GM12864 (cell line): ENCODE measurements at places on chromosomes 1 and 21.

- no peak for DNase-seq
These were observed 1104.9 kb upstream of the TMPRSS15 start for GRCh38 chr21:19508442-19508841.

- DNase-seq: no peak
These were observed 59.5 kb downstream of the TRABD2B start for GRCh38 chr1:47937586-47938254.

- no peak for DNase-seq
These were observed 17.2 kb upstream of the POFUT2 start for GRCh38 chr21:45304945-45305344.

DNA sequence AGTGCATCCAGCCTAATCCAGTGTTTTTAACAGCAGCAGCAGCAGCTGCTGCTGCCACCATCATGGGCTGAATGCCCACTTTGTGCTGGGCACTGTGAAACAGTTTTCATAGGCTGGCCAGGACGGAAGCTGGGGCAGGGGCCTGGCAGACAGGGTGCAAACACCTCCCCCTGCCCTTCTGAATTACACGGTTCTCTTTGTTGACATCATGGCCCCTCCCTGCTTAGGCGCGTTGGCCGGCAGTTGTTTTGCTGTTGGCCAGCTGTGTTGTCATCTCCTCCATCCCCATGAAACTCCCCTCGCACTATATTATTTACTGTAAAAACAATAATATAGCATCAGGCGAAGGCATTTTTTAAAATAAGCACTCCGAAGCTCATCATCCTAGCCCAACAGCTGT lies 33.1 kb downstream of the PTPRU start:
- DNase-seq: no peak

GRCh38 chr1:173050865-173051264 lies at the start of gene TNFSF18:
TNFSF18 (minus strand) TSS chr1:173050941; CDS start chr1:173050896, 45 bp downstream.
- no peak for DNase-seq

GRCh38 chr1:1206966-1207531 lies 657 bp upstream of the TNFRSF18 start:
- DNase-seq: no peak

- DNase-seq: no peak
These were observed 19.4 kb downstream of the KRTAP10-1 start for GRCh38 chr21:44520326-44521300.

- DNase-seq: no peak
These were observed 30.9 kb downstream of the LAMB3 start for GRCh38 chr1:209621286-209621685.

- no peak for DNase-seq
These were observed 1.5 kb upstream of the COX20 start for GRCh38 chr1:244833734-244834542.

- DNase-seq: no peak
These were observed 7.7 kb upstream of the NPHP4 start for GRCh38 chr1:5999711-6000443.

DNA sequence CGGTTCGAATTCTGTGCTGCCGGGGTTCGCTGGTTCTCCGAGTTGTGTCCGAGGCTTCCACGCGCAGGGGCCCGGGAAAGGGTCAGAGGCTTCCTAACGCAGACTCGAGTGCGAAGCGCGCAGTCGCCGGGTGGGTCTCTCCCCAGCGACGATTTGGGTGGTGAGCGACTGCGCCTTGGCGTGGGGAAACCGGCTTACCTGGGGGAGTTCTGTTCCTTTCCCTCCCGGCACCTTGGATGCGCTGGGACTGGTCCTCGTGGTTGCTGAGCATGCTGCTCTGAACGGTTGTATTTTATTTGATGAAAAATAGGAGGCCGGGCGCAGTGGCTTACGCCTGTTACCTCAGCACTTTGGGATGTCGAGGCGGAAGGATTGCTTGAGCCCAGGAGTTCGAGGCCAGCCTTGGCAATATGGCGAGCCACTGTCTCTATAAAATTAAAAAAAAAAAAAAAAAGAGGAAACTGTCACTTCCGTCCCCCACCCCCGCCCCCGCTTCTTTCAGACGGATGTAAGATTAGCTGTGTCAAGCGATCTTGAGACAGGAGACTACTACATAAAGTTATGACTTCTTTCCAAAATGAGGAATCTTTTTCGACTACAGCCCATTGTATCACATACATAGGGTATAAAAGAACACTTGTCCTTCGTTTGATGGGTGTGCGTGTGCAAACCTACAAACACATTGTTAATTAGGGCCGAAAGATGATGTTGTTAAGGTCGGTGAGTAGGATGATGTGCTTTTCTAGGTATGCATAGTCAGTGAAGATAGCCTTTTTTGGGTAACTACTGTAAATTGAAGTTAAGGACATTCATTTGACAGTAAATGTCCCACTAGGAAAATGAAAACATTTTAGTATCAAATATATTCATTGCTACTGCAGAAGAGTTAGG lies at the start of gene CCDC18:
CCDC18 (plus strand) TSS at position 2 of the 891 bp plus-strand sequence. CDS start 2,638 bp downstream, outside the sequence.
- DNase-seq: peak; percentile 57

DNA sequence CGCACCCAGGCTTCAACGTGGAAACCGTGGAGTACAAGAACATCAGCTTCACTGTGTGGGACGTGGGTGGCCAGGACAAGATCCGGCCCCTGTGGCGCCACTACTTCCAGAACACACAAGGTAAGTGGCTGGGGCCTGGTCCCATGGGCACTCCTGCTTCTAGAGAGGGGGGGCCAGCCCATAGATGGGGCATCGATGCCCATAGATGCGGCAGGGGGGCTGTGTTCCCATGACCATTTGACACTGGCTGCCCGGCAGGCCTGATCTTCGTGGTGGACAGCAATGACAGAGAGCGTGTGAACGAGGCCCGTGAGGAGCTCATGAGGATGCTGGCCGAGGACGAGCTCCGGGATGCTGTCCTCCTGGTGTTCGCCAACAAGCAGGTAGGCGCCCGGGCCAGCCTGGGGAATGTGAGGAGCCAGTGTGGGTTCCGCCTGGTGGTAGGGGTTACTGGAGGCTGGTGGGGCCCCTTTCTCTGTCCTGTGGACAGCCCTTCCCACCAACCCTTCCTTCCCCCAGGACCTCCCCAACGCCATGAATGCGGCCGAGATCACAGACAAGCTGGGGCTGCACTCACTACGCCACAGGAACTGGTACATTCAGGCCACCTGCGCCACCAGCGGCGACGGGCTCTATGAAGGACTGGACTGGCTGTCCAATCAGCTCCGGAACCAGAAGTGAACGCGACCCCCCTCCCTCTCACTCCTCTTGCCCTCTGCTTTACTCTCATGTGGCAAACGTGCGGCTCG lies 5.6 kb downstream of the C1orf35 start:
- DNase-seq: no peak

DNA sequence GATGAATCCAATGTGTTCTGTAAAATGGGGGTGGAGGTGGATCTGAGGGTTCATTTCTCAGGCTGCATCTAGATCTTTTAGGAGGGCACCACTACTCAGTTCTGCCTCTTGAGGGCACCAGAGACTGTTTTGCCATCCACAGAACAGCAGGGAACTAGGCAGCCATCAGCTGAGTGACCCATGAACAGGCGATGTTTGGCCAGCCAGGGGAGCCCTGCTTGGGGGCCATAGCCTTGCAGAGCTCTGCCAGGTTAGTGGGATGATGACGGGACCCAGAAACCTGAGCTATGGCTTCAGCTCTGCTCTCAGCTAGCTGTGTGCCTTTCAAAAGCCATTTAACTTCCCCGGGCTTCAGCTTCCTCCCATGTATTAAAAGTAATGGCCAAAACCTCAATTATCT lies 13.4 kb upstream of the NOS1AP start:
- no peak for DNase-seq

GRCh38 chr1:71414179-71414578 lies 333.3 kb upstream of the ZRANB2 start:
- no peak for DNase-seq

DNA sequence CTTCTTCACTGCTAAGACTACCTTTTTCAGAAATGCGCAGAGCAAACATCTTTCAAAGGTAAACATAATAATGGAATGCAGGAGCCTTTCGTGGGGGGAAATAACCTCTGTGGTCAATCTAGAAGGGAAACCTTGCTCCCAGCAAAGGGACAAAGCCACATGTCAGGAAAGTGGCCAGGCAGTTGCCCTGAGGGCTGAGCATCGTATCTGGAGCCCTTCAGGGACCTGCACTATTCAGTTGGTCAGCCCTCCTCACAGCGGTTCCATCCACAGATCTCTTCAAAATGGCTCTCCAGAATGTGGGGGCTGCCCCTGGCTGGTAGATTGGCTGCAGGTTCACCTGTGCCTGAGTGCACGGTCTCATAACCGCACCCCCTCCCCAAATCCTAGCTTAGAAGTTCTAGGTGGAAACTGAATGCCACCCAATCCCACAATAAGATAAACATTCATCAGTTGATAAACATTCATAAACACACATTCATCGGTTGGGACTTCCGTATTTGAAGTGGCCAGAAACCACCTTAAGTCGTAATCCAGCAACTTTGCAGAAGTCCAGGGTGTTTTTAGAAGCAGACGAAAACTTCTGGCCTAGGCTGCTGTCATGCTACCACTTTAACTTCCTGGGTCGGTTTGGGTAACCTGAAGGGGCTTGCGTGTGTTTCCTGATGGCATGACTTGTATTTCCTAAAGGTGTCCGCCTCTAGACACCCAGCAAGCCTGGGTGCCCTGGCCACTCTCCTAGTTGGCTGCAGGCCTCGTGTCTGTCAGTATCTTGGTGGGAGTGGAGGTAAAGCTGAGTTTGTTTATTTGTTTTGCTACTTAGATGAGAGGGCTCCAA lies 50.5 kb downstream of the RASSF5 start:
- no peak for DNase-seq

DNA sequence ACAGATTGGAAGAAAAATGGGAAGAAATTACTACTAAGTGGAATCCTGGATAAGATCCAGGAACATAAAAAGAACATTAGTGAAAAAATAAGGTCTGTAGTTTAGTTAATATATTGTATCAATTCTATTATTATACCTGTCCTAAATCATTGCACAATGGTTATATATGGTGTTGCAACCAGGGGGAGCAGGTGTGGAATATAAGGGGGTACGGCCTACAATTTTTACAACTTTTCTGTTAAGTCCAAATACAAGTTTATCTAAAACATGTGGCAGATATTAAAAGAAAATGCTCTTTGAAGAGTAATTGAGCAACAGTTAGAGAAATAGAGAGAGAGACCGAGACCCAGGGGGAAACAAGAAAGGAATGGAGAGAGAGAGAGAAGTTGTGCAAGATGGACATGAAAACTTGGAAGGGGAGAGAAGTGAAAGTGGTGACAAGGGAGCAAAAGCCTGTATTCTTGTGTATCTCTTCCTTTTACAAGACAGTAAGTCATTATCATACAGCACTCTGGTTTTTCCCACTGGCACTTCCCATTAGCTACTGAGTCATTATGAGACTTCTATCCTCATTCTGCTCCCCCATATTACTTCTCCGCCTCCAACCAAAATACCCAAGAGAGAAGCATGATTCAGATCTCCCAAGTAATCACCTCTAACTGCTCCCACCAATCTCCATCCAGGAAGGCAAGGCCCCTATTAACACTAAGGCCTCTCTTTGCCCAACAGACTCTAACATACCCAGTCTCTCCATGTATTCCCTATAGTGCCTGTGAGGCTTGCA lies 22.3 kb upstream of the TRAF3IP3 start:
- DNase-seq: no peak

GRCh38 chr1:68470388-68470970 lies 20.7 kb upstream of the RPE65 start:
- DNase-seq: no peak

GRCh38 chr1:30085811-30086770 lies 637.3 kb downstream of the MATN1 start:
- DNase-seq: no peak

DNA sequence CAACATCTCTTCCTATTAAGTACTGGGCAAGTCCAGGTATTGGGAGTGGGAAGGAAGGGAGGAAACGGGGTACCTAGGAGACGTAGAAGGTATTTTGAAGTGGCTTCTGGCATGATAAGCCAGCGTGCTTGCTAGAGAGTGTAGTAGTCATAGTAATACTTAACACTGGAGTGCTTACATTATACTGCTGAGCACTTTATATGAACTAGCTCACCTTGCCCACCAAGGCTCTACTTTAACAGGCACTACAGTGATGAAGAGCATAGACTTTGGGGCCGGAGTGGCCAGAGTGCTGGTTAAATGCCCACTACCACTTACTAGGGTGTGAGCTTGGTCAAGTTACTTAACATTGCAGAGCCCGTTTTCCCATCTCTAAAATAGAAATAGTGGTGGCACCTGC lies 61.7 kb downstream of the ACP6 start:
- DNase-seq: no peak

DNA sequence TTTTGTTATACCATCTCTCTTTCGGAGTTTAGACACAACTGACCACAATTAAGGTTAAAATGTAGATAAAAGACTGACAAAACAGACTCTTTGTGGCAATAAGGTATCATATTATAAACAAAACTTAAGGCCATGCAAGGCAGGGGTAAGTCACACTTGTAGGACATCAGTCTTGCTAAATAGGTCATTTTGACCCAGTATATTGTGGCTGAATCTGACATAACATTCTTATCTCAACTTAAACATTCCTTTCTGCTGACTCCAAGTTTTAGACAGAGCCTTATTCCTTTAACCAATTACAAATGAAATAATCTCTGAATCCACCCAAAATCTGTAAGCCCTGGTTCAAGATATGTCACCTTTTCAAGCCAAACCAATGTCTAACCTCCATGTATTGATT lies 733.4 kb upstream of the B3GALT2 start:
- no peak for DNase-seq

DNA sequence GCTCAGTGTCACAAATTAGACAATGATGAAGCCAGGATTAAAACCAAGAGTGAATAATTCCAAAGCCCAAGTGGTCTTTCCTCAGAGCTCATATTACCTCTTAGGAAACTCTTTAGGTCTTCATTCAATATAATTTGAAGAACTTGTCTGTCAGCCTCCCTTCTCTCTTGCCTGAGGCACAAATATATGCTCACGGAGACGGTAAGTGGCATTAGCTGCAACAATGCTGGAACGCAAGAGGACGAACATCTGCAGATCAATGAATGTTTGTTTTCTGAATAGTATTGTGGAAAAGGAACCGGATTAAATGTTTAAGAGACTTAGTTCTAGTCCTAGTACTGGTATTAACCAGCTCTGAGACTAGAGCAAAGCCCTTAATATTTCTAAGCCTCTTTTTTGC lies 39.7 kb upstream of the LYST start:
- no peak for DNase-seq

- no peak for DNase-seq
These were observed 23.0 kb downstream of the ERICH3 start for GRCh38 chr1:74650561-74650960.

DNA sequence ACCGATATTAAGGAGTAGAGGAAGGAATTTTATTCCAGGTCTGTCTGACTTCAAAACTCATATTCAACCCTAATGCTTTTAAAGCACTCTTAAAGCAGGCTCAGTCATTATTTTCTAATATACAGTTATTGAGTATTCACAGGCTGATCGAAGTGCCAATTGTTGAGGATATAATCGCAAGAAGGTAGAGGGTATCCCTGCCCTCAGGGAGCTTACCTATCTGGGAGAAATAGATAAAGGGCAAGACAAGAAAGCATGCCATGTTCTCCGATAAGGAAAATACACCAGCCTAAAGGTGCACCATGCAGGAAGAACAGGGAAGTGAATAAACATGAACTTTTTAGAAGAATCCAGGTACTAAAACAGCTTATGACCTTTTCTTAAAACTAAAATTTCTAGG lies 361.2 kb downstream of the SMYD3 start:
- DNase-seq: no peak
